ENCODE measurements at places on chromosomes 6 and 20. TPM values are rescaled to one million over a fixed set of nuclear protein-coding genes. Genes with fewer than 3 reads are reported as not detected.

TIAM2 gene
- total RNA-seq, result 5.0 TPM

RNF144B gene
- 2.3 TPM for total RNA-seq

VNN1 gene
- not detected for total RNA-seq

STX11 gene
- total RNA-seq, result 0.11 TPM

CHD6 gene
- 51.5 TPM for total RNA-seq

LATS1 gene
- total RNA-seq, result 25.1 TPM

GNMT gene
- total RNA-seq, result 1.1 TPM

KCNS1 gene
- total RNA-seq, result 0.99 TPM

GRIK2 gene
- 0.90 TPM for total RNA-seq

SRMS gene
- total RNA-seq, result 0.70 TPM

SMOC2 gene
- total RNA-seq, result 1.8 TPM

GATA5 gene
- 0.39 TPM for total RNA-seq

HEY2 gene
- 6.6 TPM for total RNA-seq

BPIFB4 gene
- not detected for total RNA-seq

MATN4 gene
- total RNA-seq, result 0.11 TPM

GNRH2 gene
- 1.1 TPM for total RNA-seq

BTN1A1 gene
- 0.15 TPM for total RNA-seq

ADAM33 gene
- 4.0 TPM for total RNA-seq

OPRL1 gene
- total RNA-seq, result 0.90 TPM

SDCBP2 gene
- total RNA-seq, result 1.9 TPM

SLC35D3 gene
- 0.57 TPM for total RNA-seq

ALDH8A1 gene
- not detected for total RNA-seq

C20orf202 gene
- 0.13 TPM for total RNA-seq

MAPK13 gene
- 19.2 TPM for total RNA-seq

ADGRF1 gene
- total RNA-seq, result not detected

RPS21 gene
- total RNA-seq, result 1,715 TPM

TGM3 gene
- not detected for total RNA-seq

SLC17A2 gene
- not detected for total RNA-seq

CTCFL gene
- total RNA-seq, result 0.90 TPM

TMEM14B gene
- total RNA-seq, result 107 TPM

CLPSL2 gene
- total RNA-seq, result 6.0 TPM

RIPOR3 gene
- 0.48 TPM for total RNA-seq

SOD2 gene
- total RNA-seq, result 80.5 TPM

DCDC2 gene
- 0.57 TPM for total RNA-seq

TCF15 gene
- total RNA-seq, result 2.0 TPM

SPDEF gene
- 0.15 TPM for total RNA-seq
